Stimulated activated CD4-positive, alpha-beta T cell treated with anti-CD3 and anti-CD28 coated beads, Interleukin-15, amount 100 ng/mL, for 1 hour (primary cell): ENCODE measurements at places on chromosomes 12 and 14.

DNA sequence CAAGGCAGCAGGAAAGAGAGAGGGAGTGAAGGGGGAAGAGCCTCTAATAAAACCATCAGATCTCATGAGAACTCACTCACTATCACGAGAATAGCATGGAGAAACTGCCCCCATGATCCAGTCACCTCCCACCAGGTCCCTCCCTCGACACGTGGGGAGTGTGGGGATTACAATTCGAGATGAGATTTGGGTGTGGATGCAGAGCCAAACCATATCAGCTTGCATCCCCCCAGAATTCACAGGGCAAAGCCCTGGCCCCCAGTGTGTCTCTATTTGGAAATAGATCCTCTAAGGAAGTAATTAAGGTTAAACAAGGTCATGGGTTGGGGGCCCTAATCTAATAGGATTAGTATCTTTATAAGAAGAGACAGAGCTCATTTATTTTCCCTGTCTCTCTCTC, 56.1 kb upstream of the TCL1A start:
- no peak for DNase-seq

DNA sequence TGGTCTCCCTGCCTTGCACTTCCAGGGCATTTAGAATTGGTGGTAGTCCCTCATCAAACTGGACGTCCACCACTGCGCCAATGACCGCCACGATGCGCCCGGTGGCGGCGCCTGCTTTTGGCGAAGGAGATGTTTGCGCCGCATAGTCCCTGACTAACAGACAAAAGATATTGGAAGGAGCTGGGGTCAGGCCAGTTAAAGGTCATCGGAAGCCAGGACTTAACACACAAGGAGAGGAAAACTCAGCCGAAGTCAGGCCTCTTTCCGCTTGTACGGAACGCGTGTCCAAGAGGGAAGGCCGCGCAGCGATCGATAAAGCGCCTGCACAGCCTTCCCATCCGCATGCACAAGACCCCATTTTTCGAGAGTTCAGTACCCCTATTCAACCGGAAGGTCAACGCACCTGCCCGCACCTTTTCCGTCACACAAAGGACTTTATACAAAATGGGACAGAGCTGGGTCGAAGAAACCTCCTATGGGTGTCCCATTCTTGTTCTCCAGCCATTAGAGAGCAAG, 525 bp downstream of the ATP5F1B start:
- no peak for DNase-seq

DNA sequence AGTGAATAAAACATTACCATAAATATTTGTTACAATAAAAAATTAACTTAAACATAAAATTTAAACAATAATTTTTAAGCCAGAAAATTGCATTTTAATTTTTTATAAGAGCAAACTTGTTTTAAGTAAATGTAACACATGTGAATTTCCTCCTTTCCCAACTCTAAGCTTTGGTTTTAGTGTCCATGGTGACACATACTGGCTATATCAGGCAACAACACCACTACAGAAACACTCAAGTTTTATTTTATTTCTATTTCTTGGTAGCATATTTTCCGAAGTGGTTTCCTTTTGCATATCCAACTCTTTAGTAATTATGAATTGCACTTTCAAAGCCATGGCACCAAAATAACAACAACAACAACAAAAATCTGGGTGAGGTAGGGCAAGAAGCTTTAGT, 2.2 kb downstream of the NELL2 start:
- no peak for DNase-seq

DNA sequence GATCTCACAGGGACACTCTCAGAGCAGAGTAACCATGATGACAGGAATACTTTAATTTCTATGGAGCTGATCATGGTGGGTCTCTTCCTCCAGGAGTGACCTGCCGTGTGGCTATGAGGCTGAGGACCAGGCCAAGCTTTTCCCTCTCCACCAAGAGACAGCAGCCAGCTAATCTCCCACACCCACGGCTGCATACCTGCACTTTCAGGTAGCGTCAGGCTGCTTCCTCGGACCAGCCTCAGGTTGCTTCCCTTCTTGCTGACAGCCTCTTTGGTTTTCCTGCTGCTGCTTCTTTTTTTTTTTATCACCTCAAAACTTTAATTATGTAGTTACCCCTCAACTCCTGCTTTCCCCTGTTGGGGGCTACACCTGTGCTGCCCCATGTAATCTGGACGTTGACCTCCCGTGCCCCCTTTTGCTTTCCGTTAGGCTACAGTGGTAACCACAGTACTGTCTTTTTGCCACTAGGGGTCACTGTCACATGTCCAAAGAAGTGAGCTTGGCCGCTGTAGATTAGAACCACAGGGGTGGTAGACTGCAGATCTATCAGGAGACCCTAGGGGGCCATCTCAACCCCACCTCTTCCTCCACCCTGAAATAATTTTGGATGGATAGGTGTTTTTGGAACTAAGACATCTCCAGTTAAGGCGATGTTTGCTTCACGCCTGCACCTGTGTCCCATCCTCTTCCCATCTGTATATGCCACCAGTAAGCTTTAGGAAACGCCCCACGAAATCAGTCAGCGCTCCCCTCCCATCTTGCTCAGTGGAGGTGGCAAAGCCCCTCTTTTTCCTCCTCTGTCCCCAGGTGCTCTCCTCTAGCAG, 7.8 kb upstream of the PIP4K2C start:
- peak; percentile 30 for DNase-seq

GRCh38 chr12:4412465-4412864, 33.0 kb upstream of the FGF23 start:
- no peak for DNase-seq

DNA sequence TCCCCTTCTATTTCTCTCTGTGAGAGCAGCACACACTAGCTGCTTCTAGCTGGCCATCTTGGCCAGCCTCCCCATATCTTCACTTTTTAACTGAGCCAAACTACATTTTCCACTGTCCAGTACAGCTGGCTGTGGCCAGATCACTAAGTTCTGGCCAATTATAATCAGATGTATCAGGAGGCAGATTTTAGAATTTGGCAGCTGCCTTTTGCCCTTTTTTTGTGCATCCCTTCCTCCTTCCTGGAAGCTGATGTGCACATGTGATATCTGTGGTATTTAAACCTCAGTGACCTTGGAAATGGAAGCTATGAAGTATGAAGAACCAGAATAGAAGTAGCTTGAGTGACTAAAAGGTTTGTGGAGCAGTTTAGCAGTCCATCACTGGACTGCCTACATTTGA, 49.8 kb upstream of the ANO6 start:
- DNase-seq = no peak

DNA sequence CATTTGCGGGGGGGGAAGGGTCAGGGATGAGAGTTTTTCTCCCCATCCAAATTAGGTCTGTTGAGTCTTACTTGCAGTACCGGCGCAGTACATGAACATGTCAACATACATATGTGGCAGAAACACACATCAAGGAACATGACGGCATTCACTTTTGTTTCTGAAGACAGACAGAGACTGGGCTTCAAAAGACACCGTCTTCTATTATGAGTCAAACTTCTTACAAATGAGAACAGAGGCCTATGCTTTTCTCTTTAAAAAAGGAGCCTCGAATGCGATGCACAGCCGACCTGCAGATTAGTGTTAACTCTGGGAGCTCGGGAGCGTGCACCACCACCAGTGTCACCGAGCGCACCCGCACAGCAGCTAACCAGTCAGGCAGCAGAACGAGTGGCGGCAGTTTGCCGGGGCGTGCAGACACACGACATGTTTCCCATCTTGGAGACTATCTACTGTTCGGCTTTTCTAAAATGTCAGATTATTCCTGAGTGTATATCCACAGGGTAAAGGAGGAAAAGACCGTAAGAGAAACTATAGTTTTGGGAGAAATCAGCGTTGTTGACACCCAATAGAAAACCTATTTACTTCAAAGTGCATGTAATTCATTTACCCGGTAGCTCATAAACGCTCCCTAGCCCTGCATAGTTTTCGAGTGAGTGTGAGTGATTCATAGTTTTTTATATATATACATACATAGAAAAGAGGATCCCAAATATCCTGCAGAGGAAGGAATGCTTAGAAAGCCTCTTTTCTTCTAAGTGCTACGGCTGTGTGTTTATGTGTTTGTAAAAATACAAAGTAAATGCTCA, 33.0 kb downstream of the UBR7 start:
- DNase-seq = no peak

- no peak for DNase-seq
Observed at GRCh38 chr12:119306593-119306992, 27.9 kb upstream of the CCDC60 start.

- DNase-seq = no peak
Observed at GRCh38 chr14:71262441-71262840, 355.2 kb downstream of the PCNX1 start.

DNA sequence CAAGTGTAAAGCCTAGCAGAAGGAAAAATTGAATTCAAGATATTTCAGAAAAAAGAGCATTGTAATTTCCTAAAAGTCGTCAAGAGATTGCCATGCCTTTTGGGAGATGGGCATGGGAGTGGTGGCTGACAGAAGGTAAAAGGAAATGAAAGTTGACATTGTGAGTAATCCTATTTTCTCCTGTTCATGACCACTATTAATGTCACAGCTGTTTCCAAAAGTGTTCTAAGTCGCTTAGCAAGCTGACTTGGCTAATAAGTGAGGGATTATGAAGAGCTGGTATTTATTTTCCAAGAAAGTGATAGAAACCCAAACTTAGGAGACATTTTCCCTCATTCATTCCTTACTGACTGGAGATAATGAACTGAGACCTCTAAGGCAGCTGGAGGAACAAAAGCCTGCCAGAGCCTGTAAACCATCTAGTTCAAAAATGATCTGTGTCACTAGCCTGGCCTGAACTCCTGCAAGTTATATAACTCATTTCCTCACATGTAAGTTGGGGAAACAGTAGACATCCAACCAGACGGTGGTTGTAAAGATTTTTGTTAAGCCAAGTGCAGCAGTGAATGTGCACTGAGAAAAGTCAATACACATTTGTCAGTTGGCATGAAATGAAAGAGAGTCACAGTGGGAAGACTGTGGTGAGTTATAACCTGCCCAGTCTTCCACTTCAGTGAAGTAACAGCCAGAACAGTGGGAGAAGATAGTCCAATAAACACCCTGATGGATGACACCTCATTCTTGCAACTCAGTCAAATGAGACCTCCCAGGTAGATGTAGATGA, 75.8 kb downstream of the DIO2 start:
- DNase-seq = no peak

- no peak for DNase-seq
Observed at GRCh38 chr12:94033784-94034183, 114.6 kb upstream of the PLXNC1 start.

DNA sequence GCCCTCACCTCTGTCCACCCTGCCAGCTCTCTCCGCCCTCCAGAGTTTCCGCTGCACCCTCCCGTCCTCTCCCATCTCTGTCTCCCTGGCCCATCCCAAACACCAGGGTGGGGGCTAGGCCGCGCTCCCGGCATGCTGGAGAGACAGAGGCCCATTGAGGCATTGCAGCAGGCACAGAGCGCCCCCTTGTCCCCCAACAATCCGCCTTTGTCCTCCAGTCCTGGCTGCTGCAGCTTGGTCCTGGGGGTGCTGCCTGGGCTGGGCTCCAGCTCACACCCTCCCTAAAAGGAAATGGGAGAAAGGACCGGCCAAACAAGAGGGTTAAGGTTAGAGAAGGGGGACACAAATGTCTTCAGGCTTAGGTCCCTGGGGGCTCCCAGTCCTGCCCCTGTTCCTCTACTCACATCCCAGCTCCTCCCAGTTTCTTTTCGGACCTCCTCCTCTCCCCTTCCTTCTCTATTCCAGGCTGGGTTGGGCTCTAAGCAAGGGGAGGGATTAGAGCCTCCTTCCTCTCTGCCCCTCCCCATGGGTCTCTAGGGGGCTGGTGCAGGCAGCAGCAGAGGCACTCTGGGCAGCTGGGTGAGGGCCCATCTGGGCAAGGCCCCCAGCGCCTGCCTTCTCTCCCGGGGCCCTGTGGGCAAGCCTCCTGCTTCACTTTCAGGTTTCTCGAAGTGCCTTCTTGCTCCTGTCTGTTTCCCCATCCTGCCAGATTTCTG, at the start of gene CMTM5:
CMTM5 (plus strand) TSS at position 565 of the 716 bp plus-strand sequence. CDS start 206 bp downstream, outside the sequence.
- no peak for DNase-seq

DNA sequence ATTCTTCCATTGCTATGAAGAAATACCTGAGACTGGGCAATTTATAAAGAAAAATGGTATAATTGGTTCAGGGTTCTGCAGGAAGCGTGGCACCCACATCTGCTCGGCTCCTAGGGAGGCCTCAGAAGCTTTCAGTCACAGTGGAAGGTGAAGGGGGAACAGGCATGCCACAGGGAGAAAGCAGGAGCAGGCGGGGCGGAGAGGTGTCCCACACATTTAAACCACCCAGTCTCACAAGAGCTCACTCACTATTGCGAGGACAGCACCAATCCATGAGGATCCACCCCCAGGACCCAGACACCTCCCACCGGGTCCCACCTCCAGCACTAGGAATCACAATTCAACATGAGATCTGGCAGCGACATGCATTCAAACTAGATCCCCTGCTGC, 56.0 kb upstream of the C14orf180 start:
- no peak for DNase-seq

DNA sequence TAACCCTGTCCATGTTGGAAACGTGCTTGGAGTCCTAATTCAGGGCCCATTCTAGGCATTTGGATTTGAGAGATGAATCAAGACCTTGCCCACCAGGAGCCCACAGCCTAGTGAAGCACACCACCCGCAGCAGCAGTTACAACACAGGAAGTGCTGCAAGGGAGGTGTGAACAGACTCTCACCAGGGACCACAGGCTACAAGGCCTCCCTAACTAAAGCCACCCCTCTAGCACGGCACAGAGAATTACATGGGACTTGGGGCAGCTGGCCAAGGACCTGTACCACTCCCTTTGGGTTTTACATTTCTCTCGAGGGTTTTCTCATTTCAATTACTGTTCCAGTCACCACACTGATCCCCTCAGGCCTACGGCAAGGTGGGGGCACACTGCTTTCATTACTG, 49.5 kb upstream of the FOXN3 start:
- no peak for DNase-seq

- DNase-seq = no peak
Observed at GRCh38 chr14:99643343-99643742, 1.6 kb upstream of the HHIPL1 start.

- DNase-seq = no peak
Observed at GRCh38 chr12:115308918-115309317, 624.9 kb upstream of the TBX3 start.

- DNase-seq = no peak
Observed at GRCh38 chr12:2172491-2173214, 119.9 kb downstream of the CACNA1C start.

DNA sequence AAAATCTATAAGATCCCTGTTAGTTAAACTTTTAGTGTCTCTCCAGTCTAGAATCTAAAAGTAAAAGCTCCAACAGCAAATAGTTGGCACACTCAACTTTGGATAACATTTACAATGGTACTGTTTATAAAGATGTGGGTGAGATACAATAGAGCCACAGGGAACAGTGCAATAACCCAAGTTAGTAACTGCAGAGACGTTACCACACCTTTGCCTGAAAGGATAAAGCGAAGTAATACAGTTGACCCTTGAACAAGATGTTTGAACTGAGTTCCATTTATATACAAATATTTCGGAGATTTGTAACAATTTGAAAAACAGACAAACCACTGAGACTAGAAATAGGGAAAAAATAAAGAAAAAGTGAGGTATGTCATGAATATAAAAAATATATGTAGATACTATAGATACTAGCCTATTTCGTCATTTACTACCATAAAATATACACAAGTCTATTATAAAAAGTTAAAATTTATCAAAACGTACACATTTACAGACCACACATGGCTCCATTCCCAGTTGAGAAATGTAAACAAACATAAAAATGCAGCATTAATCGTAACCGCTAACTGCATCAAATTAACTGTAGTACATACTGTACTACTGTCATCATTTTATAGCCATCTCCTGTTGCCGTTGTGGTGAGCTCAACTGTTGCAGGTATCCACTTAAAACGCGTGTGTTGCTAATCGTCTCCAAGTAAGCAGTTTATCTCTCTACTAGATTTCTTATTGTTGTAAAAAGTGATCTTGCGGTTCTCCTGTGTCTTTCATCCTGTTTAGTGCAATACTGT, 56.5 kb upstream of the HIF1A start:
- DNase-seq = no peak
